ENCODE measurements at places on chromosomes 11 and 22.

GRCh38 chr11:70897429-70897828 lies 354.9 kb downstream of the SHANK2 start:
- DNase-seq: no peak

- DNase-seq: no peak
Measured at GRCh38 chr22:28116219-28116673, 197.2 kb upstream of the PITPNB start.

GRCh38 chr11:68340003-68340767 lies 27.8 kb downstream of the LRP5 start:
- DNase-seq: no peak

GRCh38 chr11:112470355-112470754 lies 209.7 kb upstream of the PLET1 start:
- DNase-seq: no peak

- no peak for DNase-seq
Measured at GRCh38 chr11:86247608-86248007, 3.1 kb downstream of the EED start.

- no peak for DNase-seq
Measured at GRCh38 chr11:28303477-28304191, 195.4 kb downstream of the METTL15 start.
